ENCODE measurements at places on chromosomes 2 and 18.

- no peak for DNase-seq
Measured at GRCh38 chr2:68692511-68692910, 42.1 kb upstream of the ARHGAP25 start.

DNA sequence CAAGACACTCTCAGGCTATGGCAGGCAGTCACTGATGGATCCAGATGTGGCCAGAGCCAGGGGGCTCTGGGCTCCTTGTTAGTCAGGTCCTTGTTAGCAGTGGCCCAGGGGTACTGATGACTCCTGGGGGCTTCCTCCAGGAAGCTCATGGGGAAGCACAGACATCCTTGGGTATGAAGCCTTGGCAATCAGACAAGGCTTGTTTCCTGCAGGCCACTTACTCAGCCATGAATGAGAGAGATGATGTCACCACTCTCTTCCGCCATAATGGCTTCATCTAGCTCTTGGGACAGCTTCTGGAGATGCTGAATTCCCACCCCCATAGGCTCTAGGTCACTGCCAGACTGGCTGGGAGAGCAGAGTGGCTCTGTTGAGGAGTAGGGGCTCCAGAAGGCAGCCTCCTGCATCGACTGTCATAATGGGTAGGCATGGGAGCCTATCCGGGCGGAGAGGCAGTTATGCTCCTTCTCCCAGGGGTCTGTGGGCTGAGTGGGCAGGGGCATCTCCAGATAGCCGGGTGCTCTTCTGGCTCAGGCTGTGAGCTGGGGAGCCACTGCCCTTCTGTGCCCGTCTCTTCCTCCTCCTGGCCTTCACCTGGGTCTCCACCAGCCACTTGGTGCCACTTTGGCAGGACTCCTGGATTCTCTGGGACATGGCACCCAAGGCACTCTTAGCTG, 40.2 kb upstream of the BMPR2 start:
- DNase-seq: no peak

DNA sequence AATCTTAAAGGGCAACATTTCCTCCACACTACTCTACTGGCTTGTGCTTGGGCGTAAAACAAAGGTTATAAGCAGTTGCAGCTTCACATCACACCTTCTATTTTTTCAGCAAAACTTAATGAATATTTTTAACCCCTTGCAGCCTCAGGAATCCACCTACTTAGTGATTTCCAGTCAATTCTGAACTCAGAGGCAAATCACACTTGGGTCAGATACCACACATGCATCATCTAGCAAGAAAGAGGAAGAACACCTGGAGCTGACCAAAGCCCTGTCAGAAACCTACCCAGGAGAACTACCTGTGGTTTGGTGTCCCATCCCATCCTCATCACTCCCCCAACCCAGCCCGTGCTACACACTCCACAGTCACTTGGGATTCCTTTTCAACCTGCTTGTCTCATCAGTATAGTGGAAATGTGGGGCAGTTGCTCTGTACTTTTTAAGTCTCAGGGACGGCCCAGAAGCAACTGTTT, 25.5 kb downstream of the PIAS2 start:
- no peak for DNase-seq

- DNase-seq: no peak
Measured at GRCh38 chr2:208984376-208985090, 439.3 kb upstream of the MAP2 start.

DNA sequence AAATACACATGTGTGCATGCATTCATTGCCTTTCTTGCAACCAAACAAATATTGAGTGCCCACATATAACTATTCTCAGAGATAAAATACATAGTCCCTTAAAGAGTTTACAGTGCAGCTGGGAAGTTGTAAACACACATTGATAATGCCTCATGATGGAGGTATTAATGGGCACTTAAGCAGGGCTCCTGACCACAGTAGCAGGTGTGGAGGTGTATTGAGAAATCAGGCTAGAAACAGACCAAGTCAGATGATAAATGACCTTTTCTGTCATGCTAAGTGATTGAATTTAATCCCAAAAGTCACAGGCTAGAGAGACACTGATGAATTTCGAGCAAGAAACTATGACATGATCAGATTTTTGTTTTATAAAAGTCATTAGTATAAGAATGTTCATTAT, 157.7 kb downstream of the ZNF385B start:
- no peak for DNase-seq

- DNase-seq: no peak
Measured at GRCh38 chr2:172270278-172271079, 156.9 kb upstream of the ITGA6 start.

- no peak for DNase-seq
Measured at GRCh38 chr2:134727385-134727784, 8.6 kb upstream of the TMEM163 start.

DNA sequence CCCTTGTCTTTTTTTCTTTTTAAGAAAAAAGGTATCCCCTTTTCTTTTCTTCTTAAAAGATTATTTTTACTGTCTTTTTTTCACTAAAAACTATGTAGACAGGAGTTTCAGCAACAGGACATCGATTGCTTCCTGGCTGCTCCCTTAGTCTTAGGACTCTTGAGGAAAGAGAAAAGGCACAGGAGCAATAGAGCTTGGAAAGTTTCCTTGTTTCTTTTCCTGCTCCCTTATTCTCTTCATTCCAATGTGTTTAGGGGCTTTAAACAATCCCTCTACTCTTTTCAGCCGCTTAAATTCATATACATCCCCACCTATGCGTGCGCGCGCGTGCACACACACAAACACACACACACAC, 225.9 kb upstream of the FBXO11 start:
- no peak for DNase-seq

- DNase-seq: no peak
Measured at GRCh38 chr2:38771632-38772031, 6.4 kb upstream of the GEMIN6 start.

DNA sequence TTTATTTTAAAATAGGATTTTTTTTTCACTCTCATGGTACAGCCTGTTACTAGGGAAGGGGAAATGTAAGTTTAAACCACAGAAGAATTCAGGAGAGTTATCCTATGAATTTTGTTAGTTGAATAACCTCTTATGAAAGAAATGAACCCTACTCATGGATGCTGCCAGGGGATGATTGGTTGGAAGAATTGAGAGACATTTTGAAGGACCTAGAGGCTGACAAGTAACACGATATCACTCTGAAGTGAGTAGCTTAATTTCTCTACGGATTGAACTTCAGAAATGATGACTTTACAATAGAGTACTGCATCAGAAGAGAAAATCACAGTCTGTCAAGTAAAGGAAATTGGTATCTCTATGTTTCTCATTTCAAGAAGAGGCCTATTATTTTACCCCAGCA, 1346.2 kb downstream of the SUCLG1 start:
- DNase-seq: no peak

DNA sequence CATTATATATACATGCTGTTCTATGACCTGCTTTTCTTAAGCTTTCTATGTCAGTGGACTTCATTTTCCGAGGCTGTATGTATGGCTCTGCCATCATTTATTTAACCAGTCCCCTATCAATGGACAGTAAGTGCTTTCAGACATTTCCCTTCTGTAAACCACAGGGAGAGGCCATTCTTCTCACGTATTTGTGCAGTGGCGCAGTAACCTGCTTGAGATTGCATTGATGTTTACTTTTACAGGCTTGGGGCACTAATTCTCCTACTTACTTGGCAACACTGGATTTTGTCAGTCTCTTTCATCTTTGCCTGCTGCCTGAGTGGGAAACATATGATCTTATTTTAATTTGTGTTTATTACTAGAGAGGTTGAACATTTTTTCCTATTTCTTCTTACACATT, 52.1 kb downstream of the BOLA3 start:
- DNase-seq: no peak

- no peak for DNase-seq
Measured at GRCh38 chr2:68018727-68019126, 44.1 kb downstream of the C1D start.

GRCh38 chr18:11251229-11251890, 102.0 kb upstream of the PIEZO2 start:
- DNase-seq: no peak

DNA sequence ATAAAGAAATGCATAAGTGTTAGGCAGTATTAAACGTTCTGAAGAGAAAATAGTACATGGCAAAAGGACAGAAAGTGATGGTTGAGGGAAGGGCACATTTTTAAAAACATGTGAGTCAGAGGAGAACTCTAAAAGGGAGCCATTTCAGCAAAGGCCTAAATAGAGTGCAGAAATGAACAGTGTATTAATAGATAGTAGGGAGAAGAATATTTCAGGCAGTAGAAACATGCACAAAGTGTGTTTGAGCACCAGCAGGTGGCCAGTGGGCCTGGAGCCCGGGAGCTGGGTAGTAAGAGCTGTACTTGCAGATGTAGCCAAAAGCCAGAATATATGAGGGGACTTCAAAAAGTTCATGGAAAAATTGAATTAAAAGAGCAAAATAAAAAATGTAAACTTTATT, 288.1 kb upstream of the FIGN start:
- no peak for DNase-seq

- no peak for DNase-seq
Measured at GRCh38 chr2:202009581-202009980, 24.1 kb upstream of the FZD7 start.

- no peak for DNase-seq
Measured at GRCh38 chr2:134190807-134191203, 63.1 kb upstream of the MGAT5 start.

GRCh38 chr2:222708274-222708710, 36.8 kb downstream of the MOGAT1 start:
- no peak for DNase-seq

GRCh38 chr2:29570539-29570938, 350.8 kb downstream of the ALK start:
- no peak for DNase-seq

GRCh38 chr2:110991911-110992310, 128.8 kb upstream of the BCL2L11 start:
- no peak for DNase-seq

DNA sequence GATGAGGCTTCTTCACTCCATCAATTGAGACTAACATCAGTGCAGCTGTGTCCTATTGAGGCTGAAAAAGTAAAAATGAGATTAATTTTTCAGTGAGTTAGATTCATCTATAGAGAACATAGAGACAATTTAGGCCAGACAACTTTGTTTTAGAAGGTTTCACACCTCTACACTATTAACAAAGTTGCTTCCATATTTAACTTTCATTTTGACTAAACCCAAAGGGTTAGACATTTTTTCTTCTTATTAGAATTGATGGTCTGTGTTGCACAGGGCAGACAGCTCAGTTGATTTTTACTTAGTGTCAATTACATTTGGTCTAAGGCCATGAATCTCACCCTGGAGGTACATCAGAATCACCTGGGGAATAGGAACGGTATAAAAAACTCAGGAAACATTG, 130.2 kb upstream of the NXPH2 start:
- DNase-seq: no peak

- no peak for DNase-seq
Measured at GRCh38 chr18:8938817-8939216, 163.7 kb upstream of the NDUFV2 start.

DNA sequence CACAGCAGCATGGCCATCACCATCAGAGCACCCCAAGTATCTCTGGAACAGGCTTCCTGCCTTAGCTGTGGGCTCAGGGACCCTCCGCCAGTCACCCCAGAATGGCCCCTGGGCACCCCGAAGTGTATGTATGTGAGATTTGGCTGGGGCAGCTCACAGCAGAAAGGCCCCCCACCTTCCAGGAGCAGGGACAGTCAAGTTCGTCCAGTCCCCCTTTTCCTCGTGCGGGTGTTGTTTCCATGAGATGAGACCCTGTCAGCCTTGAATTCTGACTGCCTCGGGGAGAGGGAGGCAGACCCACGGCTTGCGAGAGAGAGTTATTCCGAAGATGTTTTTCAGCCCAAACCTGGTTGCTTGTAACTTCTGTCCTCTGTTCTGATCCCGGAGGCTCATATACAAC, 290.9 kb upstream of the HDAC4 start:
- DNase-seq: no peak

GRCh38 chr2:35803126-35803525, 552.5 kb upstream of the CRIM1 start:
- DNase-seq: no peak

DNA sequence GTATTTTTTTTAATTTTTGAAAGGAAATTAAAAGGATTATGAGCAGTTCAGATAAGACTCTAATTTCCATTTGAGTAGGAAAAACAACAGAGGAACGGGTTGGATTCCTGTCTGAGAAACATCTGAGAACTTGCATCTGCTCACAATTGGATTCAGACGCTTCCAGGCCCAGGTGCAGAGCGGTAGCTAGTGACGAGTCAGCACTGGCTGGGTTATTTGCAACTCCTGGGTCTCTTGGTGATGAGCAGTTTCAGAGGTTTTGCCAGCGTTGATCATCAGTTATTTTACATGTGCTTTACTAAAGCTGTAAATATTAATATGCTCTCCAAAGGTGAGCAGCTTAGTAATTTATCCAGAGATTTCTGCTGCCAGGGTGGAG, 39.1 kb upstream of the B3GNT7 start:
- DNase-seq: no peak

DNA sequence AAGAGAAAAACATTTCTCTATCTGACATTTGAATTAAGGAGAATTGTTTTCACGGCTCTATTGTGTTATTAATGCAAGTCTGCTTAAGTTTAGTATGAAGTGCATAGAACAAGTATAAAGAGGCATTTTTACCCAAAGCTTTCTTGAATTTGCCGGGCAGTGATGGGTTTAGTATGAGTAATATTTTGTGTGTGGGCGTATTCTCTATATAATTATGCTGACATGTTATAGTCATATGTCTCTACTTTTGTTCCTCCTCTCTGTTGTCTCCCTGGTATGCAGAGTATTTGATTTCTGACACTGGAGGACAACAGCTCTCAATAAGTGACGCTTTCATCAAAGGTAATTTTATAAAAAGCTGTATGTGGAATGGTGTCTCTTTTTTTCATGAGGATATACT, 45.9 kb downstream of the PIKFYVE start:
- DNase-seq: no peak

GRCh38 chr18:27073404-27073830, 111.7 kb downstream of the CHST9 start:
- no peak for DNase-seq

DNA sequence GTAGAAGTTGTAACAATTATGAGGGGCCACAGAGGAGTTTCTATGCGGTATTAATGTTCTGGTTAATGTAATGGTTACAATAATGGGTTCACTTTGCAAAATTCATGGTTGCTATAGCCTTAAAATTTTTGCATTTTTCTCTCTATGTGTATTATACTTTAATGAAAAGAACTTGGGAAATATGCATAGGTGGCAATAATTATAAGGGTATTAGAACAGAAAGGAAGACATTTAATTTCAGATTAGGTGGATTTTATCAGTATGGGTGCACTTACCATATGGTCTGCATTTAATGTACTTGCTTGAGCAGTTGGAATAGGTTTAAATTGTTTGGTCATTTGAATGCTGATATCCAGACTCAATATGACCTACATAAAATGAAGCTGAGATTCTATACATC, 161.6 kb upstream of the TACR1 start:
- DNase-seq: no peak

- no peak for DNase-seq
Measured at GRCh38 chr2:212109792-212110680, 428.6 kb downstream of the ERBB4 start.

- no peak for DNase-seq
Measured at GRCh38 chr2:111121828-111122630, 1.3 kb downstream of the BCL2L11 start.

Measured in NCI-H1436 treated with DMSO at 0.1 percent for 48 hours (cell line).